ENCODE measurements at places on chromosomes 5 and 9.

DNA sequence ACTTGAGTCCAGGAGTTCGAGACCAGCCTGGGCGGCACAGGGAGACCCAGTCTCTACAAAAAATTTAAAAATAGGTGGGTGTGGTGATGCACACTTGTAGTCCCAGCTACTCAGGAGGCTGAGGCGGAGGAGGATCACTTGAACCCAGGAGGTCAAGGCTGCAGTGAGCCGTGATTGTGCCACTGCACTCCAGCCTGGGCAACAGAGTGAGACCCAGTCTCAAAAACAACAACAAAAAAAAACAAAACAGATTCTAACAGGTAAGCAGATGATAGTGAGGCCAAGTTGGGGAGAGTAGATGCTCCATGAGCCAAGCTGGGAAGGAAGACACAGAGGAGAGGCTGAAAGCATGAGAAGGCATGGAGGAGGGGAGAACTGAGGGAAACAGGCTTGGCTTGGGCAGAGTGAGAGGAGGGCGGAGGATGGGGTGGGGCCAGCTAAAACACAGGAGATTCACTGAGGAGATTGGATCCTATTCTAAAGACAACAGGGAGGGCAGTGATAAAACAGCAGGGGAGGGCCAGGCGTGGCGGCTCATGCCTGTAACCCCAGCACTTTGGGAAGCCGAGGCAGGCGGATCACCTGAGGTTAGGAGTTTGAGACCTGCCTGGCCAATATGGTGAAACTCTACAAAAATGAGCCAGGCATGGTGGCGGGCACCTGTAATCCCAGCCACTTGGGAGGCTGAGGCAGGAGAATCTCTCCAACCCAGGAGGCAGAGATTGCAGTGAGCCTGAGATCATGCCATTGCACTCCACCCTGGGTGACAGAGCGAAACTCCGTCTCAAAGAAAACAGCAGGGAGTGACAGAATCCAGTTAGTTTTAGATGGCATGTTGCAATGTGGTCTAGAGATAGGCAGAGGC lies 8.4 kb downstream of the RPS14 start:
- DNase-seq: no peak

- no peak for DNase-seq
Measured at GRCh38 chr9:71886015-71886414, 25.0 kb downstream of the ABHD17B start.

DNA sequence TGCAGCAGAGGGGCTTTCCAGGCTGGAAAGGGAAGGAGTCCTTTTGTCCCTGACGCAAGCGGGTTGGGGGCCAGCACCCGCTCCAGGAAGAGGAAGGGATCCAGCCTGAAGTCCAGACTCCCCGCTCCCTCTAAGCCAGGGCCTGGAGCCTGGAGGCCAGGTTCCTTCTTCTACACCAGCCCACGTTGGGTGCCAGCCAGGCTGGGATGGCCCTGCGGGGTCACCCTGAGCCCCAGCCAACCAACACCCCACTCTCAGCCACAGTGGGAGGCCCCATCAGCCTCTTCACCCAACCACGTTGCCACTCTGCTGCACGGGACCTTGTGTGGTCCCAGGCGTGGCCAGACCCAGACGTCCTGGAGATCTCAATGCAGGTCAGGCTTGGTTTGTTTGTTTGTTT lies 970 bp upstream of the FUT7 start:
- DNase-seq: no peak

DNA sequence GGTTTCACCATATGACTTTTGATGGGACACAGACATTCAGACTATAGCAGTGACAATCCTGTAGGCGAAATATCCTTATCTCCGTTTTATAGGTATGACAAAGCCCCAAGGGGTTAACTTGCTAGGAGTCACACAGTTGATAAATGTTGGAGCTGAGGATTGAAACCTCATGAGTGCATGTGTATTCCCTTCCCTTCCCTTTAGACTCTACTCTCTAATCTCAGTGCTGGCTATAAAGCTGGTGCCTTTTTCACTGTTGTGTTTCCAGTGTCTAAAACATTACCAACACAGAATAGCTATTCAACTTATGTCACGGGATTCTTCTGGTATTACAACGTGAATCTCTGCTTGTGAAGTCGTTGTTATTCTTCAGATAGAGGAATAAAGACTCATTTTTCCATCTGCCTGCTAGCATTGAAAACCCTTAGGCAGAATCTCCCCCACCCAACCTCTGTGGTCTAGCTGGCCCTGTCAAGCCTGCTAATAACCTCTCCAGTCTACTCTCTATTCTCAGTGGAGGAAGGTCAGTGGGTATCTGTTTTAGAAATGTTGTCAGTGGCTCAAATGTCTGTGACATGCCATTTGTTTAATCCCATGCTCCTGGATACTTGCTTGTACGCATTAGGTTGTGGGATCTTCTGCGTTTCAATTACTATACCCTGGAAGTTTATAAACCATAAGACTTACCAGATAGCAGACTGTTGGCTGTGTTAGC lies 121.2 kb downstream of the TLE4 start:
- no peak for DNase-seq

DNA sequence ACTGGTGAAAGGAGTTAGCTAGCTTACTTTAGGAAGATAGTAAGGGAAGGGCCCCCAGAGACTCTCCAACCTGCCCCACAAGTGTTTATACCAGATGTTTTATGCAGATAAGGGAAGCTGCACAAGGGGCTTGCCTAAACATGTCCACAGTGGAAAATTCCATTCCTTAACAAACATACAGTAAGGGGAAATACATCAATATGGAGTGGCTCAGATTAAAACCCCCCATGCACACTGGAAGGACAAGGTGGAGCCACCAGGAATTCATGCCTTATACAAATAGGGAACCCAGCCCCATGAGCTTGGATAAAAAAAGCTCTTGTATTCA lies 106.3 kb upstream of the GPBP1 start:
- DNase-seq: no peak

DNA sequence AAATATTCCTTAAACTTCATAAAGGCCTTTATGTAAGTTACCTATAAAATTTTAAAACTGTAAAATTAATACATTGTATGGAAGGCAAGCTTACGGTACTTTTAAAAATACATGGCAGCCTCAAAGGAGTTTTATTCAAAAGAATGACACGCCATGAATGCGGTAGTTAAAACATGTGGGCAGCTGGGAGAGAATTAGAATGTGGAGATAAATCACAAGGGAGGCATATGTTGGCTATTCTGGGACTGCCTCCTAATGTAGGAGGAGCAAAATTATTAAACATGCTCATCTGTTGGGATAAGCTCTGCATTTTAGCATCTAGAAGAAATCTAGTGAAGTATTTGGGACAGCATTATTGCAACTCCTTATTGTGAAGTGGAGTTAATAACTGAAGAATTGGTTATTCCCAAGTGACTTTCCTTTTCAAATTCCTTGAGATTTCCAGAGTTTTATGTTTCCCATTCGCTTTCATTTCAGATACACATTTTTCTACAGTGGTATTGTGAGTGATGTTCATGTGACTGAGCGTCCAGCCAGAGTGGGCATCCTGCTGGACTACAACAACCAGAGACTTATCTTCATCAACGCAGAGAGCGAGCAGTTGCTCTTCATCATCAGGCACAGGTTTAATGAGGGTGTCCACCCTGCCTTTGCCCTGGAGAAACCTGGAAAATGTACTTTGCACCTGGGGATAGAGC lies 109.4 kb downstream of the CMYA5 start:
- DNase-seq: no peak

- DNase-seq: no peak
Measured at GRCh38 chr9:131475956-131476776, 26.6 kb upstream of the POMT1 start.

All from NCI-H1105 (cell line).